Kidney glomerular epithelial cell (primary cell): ENCODE measurements at places on chromosomes 5 and 9.

- no peak for DNase-seq
These were observed 2.5 kb downstream of the DBN1 start for GRCh38 chr5:177470759-177471536.

GRCh38 chr5:81233080-81233634 lies at the start of gene CKMT2:
TSS of gene CKMT2 (plus strand) at chr5:81233322. CDS start at chr5:81251133, 17,811 bp downstream.
- peak; percentile 23 for DNase-seq

GRCh38 chr5:103526164-103526915 lies 36.2 kb downstream of the NUDT12 start:
- DNase-seq, result no peak

DNA sequence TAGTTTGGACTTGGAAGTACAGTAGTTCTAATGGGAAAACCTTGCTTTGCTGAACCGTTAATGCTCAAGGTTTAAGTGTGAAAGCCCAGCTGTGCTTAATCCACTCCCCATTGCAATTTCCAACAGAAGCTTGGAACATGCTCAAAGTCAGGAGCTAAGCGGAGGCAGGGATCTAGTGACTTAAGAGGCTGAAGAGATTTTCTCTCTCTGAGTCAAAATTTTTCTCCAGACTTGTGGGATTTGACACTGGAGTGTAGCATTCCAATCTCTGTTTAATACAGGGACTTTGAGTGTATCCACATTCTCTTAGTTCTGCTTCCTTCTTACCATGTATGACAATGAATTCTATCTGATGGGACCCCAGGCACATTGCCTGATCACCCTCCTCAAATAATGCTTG lies 471.8 kb downstream of the KIF4B start:
- DNase-seq, result peak; percentile 4

DNA sequence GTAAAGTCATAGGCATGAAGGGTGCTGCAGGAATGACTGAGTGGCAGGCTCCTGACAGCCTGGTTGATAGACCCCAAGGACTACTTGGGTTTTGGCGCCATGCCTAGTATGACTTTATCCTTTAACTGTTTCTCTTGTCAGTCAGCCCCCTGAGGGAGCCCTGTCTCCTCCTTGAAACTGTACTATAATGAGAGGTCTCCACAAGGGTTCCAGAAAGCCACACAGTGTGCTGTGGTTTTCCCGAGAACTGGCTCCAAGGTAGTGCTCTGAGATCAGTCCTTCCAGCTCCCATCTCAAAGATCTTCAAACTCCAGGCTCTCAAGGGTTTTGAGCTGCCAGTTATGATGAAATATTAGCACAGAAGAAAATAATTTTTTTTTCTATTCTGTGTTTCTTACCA lies 26.7 kb upstream of the TNC start:
- DNase-seq, result no peak

DNA sequence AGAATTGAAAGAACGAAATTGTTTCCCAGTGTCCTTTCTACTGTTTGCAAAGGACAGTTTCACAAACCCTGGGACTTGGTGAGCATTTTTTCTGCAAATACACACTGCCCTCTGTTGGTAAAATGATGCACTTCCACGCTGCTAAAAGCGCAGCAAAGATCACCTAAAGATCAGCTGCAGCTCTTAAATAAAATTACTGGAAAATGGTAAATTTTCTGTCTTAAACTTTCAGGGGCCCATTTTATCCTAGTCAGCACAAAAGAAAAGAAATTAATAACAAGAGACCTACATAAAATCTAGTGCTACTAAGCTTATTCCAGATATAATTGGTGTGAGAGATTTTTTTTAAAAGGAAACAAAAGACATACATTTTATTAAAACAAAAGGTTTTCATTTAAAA lies 566.0 kb downstream of the CAAP1 start:
- peak; percentile 81 for DNase-seq

- no peak for DNase-seq
These were observed 45.2 kb upstream of the NEURL1B start for GRCh38 chr5:172595596-172596455.

- DNase-seq, result no peak
These were observed 410 bp downstream of the GLIPR2 start for GRCh38 chr9:36136894-36137391.

GRCh38 chr9:26243029-26243697 lies 564.9 kb upstream of the TUSC1 start:
- no peak for DNase-seq

DNA sequence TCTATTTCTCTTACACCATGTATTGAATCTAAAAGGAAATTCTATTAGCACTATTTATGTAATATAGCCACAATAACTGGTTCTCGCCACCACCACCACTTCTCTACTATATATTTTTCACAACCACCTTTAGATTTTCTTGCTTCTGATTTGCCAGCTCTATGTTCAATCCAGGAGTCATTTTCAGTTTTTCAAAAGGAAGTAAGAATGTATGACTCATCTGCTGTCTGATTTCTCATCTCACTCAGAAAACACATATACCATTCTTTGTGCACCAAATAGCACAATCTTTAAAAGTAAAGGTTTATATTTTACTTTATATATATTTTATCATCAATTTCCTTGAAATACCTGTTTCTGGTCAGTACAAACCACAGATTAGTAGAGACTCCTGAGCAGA lies 1127.5 kb downstream of the TAF11L14 start:
- peak; percentile 17 for DNase-seq

GRCh38 chr5:72788866-72789505 lies 27.5 kb upstream of the TNPO1 start:
- DNase-seq, result peak; percentile 29

GRCh38 chr5:7047511-7048261 lies 334.5 kb downstream of the TENT4A start:
- no peak for DNase-seq

GRCh38 chr9:5442400-5443011 lies 4.8 kb upstream of the PLGRKT start:
- DNase-seq, result peak; percentile 27

DNA sequence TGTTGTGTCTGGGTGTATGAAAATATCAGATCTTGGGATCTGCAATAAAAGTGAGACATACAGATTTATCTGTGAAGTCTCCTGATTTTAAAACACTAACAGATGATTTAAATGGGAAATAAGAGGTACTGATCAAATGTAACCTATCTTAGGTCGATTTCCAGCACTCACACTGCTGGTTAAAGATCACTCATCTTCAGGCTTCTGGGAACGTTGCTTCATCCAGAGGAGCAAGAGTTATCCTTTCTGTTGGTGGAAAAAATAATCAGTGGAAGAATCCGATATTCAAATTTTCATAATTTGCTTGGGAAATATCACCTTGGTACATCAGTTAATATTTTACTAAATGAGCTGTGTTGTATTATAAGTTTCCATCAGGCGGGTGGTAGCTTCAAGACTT lies 876.8 kb upstream of the WWC1 start:
- no peak for DNase-seq

DNA sequence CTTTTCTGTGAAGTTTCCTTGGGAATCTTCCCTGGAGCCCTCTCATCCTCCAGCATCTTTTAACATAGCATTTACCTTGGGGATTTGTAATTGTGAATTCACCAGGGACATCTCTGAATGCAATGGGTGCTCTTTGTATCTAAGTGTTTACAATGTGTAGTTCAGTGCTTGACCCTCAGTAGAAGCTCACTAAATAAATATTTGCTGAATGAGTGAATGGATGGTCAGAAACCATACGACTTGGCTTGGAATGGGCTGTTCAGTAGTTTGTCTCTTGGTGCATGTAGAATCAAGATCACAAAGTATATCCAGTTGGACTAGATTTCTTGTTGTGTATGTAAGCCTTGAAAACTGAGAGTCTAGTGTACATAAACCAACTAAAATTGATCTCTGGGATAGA lies 81.8 kb upstream of the MEF2C start:
- DNase-seq, result no peak

GRCh38 chr5:122192497-122193496 lies 63.5 kb downstream of the ZNF474 start:
- peak; percentile 46 for DNase-seq

GRCh38 chr5:163947848-163948666 lies 442.6 kb downstream of the MAT2B start:
- no peak for DNase-seq

DNA sequence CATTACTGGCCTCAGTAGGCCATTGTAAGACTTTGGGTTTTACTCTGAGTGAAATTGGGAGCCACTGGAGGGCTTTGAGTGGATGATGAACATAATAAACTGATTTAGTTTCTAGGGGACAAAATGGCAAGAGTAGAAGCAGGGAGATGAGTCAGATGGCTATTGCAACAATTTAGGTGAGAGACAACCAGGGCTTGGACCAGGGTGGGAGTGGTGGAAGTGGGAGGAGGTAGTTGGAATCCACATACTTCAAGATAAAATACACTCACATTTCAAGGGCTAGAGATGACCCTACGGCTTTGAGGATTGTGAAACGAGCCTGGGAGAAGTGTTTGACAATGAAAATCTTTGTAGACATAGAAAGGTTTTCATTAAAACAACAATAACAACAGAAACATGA lies 136.3 kb downstream of the ACTBL2 start:
- DNase-seq, result no peak

DNA sequence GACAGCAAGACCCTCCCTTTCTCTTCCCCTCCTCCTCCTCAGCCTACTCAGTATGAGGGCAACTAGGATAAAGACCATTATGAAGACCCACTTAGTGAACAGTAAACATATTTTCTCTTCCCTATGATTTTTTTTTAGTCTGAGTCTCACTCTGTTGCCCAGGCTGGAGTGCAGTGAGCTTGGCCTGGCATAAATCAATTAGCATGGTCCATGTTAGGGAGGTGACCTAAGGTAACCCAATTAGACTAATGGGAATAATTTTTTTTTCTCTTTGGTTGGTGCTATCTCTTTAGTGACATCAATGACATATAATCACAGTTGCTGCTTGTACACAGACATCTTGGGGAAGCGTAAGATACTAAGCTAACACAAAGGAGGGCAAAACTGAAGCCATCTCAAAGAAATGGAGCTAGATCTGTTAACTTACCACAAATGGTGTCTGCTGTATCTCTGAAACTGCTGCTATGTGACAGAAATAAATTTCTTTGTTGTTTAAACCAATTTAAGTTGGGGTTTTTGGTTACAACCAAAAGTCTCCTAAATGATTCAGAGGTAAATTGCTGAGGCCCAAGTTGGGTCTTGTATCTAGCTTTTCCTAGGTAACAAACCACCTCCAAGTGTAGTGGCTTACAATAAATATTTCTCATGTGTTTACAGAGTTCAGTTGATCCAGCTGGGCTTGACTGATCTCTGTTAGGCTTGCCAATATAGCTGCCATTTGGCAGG lies 13.3 kb downstream of the PKD2L2 start:
- DNase-seq, result no peak

DNA sequence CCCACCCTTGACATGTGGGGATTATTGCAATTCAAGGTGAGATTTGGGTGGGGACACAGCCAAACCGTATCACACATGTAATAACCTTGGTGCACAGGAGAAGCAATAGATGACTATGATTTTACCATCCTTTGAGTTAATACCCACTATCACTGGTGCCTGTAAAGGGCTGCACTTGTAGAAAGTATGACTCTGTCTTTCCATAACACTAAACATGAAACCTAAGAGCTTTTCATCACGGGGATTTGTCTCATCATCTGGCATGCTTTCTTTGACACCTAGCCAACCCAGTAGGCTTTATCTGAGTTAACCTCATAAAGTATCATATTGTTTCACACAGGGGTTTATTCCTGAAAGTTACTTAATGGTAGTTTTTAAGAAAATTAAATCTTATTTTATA lies 188.9 kb upstream of the TNC start:
- DNase-seq, result peak; percentile 18

- DNase-seq, result no peak
These were observed 128.5 kb upstream of the FAM174A start for GRCh38 chr5:100406640-100407039.

DNA sequence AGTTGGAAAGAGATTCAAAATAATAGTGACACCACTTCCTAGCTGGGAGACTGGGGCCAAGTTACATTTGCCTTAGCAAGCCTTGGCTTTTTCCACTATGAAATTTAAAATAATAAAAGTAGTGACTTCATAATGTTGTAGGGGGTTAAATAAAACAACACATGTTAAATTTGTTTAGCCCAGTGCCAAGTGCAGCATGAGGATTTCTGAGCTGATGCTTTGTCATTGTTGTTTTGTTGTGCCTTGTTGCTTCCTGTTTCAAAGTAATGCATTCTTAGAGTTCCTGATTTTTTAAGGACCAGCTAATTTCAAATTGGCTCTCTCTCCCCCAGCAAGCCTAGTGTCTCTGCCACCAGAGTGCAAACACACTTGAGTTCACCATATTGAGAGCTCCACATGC lies 270.7 kb upstream of the PAPPA start:
- no peak for DNase-seq

DNA sequence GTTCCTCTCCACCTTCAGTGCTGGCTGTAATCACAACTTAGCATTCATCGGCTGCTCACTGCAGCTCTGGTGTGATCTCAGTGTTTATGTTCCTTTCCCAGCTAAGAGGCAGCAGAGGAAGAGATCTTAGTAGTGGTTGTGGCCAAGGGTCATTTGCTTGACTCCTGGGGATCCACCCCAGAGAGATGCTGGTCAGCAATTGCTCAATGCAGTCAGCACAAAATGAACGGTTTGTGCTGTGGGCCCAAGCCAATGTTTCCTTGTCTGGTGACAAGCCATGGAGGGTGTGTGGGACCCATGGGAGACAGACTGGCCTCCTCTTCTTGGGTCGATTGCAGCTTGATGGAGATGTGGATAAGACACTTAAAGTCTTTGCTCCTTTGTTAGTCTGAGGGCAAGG lies 16.1 kb upstream of the FRMD3 start:
- DNase-seq, result no peak

GRCh38 chr5:143966280-143966679 lies 154.3 kb downstream of the HMHB1 start:
- DNase-seq, result no peak

GRCh38 chr5:143215690-143216089 lies 187.8 kb downstream of the NR3C1 start:
- DNase-seq, result no peak

- no peak for DNase-seq
These were observed 35.7 kb upstream of the FBXW11 start for GRCh38 chr5:172042183-172042582.

DNA sequence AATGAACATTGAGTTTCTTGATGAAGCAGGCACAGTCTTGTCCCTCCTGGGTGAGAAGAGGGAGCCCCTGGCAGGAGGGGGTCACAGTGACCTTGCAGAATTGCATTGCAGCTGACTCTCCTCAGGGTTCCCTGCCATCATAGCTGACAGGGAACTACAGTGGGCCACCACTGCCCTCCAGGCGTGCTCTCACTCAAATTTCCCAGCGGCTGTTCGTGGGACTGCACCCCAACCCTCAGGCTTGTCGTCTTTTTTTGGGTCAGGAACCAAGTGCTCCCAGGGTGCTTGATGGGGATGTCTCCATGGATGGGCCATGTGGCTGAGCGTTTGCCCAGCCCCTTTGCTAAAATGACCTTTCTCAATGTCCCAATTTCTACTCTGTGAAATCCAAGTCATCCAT lies 215.8 kb downstream of the MELK start:
- DNase-seq, result no peak

- no peak for DNase-seq
These were observed 24.2 kb upstream of the CKMT2 start for GRCh38 chr5:81208904-81209303.

- DNase-seq, result no peak
These were observed 223.7 kb downstream of the FBXO4 start for GRCh38 chr5:42148813-42149212.

- no peak for DNase-seq
These were observed 35.8 kb downstream of the ARHGEF28 start for GRCh38 chr5:73661753-73662152.

GRCh38 chr9:92342825-92343488 lies 17.2 kb downstream of the CENPP start:
- no peak for DNase-seq
